Uterus (tissue), 4 donors: ENCODE measurements at places on chromosomes 12 and 14. TPM values are rescaled to one million over a fixed set of nuclear protein-coding genes. Genes with fewer than 3 reads are reported as not detected.

The FOXJ2 gene
- 7.9 TPM for total RNA-seq

The MYF6 gene
- total RNA-seq: not detected

The ANKS1B gene
- total RNA-seq: 54.6 TPM

The RAPGEF3 gene
- total RNA-seq: 25.9 TPM

The PRH2 gene
- total RNA-seq: not detected

The PDE3A gene
- 7.7 TPM for total RNA-seq

The IL22 gene
- total RNA-seq: not detected
